ENCODE measurements at places on chromosomes 4 and X. TPM values are rescaled to one million over a fixed set of nuclear protein-coding genes. Genes with fewer than 3 reads are reported as not detected.

GRCh38 chrX:149458586-149458985 lies 46.5 kb downstream of the IDS start:
- DNase-seq: no peak

CENPVL2 gene
- not detected for total RNA-seq

- no peak for DNase-seq
Observed at GRCh38 chr4:90603540-90603939, 476.3 kb downstream of the CCSER1 start.

GRCh38 chrX:124250835-124251437 lies 81.5 kb upstream of the TEX13D start:
- no peak for DNase-seq

DNA sequence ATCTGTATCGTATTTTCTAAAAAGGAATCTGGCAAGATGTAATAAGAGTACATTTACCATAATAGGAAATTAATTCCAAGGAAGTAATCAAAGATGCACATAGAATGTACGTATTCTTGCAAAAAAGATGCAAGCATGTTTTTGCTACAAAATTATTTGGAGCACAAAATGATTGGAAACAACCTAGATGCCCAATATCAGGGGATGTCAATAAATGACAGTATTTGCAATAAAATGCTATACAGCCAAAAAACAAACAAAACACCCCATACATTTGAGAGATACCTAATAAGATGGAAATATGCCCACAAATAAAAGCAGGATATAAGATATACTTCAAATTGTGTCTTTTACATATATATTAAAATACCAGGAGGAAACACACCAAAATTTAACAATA lies 29.3 kb upstream of the MAML3 start:
- DNase-seq: no peak

DNA sequence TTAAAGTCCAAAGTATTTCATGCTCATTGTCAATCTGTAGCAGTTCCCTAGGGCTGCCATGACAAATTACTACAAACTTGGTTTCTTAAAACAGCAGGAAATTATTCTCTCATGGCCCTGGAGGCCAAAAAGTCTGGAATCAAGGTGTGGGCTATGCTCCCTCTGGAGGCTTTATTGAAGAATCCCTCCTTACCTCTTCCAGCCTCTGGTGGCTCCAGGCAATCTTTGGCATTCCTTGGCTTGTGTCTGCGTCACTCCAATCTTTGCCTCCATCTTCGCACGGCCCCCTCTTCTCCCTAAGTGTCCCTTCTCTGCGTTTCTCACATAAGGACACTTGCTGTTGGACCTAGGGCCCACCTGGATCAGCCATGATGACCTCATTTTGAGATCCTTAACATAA lies 170.4 kb downstream of the SMIM20 start:
- no peak for DNase-seq

DOK7 gene
- total RNA-seq: not detected

DNA sequence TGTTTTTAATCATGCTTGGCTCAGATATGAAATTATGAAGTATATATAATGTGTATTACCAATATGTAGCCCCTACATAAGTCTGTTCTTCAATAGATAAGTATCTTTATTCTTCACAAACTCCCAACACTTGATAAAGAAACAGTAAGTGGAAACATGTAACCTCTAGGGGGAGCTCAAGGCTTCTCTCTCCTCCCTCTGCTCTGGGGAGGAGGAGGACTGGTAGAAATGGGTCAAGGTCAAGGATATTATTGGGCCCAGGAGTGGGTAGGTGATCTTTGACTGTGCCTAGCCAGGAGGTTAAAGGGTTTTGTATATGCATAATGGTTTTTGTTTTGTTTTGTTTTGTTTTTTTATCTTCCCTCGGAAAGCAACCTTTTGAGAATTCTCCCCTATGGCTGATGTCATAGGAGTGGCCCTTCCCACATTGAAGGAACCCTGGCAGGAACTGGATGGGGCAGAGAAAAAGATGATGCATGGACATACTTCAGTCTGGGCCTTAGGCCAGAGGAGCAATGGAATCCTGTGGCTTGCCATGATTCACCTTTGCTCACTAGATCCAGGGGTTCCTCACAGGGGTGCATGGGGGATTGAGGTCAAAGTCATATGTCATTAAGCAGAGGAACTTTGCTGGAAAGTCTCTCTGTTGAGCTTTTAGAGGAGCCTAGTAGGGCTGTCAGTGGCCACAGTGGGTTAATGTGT lies 460.3 kb downstream of the MID1IP1 start:
- peak; percentile 26 for DNase-seq

- DNase-seq: no peak
Observed at GRCh38 chr4:63901304-63901703, 507.9 kb downstream of the TECRL start.

GRCh38 chr4:113435893-113436292 lies 325.6 kb downstream of the CAMK2D start:
- DNase-seq: no peak

APELA gene
- total RNA-seq: not detected

DNA sequence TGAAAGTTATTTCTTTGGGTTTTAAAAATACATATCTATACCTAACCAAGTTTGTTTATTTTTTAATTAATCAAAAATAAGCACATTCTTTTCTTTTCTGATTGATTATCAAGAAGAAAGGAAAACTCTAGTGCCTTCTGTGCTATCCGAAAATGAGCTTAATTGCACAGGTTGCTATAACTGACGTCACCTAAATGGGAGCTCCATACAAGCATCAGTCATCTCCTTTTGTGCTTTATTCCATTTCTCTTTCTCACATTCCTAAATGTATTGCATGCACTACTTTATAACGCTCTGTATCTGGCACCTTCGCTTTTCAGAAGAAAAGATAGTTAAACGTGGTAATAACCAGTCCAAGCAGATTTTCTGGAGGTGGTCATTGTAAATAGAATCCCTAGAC lies 675.0 kb downstream of the STPG2 start:
- DNase-seq: no peak

- DNase-seq: no peak
Observed at GRCh38 chr4:105896461-105896942, 1.2 kb downstream of the NPNT start.

- no peak for DNase-seq
Observed at GRCh38 chr4:169774466-169775445, 17.0 kb upstream of the HPF1 start.

DNA sequence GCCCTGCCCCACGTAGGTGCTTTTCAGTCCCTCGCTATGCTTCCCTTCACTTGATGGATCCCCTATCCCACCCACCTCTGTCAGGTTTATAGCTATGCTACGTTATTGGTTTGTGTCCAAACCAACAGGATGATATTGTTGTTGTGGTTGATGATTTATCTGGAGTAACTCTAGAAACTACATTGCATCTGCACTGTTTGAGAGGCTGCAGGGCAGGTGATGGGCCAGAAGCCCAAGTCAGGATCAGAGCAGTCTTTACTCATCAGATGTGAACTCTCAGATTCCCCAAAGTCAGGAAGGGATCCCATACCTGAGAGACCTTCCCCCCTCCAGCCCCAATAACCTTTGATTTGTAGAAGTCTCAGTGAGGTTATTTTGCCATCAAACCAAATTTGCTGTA lies 34.7 kb downstream of the ARX start:
- DNase-seq: no peak

- DNase-seq: no peak
Observed at GRCh38 chr4:154564311-154564710, 1.5 kb downstream of the FGB start.

DNA sequence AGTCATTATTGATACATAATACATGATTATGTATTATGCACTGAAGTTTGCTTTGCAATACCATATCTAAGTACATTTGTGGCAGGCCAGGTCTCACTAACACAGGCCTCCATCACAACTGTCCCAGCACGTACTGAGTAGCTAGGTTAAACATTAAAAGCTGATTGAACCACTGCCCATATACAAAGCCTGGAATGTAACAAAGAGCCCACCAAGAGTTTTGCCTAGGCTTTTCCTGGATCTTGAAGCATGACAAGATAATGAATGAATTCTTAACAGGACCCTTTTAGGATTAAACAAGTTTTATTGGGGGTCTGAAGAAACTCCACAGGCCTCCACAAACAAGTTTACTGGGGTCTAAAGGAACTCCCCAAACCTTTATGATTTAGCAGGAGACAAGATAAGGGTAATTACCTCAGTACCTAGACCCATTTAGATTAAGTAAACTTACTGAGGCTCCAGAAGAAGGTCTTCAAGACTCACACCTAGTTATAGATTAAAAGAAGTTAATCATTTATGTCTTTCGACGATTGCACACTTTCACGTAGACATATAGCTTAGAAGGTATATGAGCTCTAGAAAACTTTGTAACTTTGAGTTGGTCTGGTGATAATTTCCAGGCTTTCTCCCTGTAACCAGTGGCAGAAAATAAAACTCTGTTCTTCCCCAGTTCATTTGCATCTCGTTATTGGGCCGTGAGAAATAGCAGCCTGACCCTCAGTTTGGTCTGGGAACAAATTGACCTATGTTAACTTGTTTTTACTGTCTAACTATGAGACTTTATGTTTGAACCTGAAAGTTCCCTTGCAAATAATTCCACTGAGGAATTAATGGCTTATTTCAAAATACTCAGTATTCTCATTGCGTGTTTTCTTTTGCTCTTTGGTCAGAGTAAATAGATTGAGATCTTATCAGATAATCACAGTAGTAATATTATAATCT lies 84.8 kb downstream of the PHEX start:
- no peak for DNase-seq

FAM9C gene
- total RNA-seq: not detected

DNA sequence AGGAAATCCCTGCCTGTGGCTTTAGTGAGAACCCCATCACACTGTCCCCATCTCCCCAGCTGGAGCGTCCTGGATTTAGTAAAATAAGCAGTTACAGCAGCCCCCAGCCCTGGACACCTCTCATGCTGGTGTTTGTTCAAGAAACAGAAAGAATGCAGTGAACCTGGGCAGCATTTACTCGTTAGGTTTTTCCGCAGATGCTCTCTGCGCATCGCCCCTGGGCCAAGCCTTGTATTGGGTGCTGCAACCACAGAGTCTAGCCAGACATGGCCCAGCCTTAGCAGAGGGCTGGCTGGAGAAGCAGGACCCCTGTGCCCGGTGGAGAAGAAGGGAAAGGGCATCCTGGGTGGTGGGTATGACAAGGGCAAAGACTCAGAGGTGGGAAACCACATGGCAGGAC lies 136.3 kb upstream of the PSAPL1 start:
- DNase-seq: no peak

XKRX gene
- not detected for total RNA-seq

- DNase-seq: peak; percentile 42
Observed at GRCh38 chr4:101419336-101420135, 72.2 kb upstream of the PPP3CA start.

DNA sequence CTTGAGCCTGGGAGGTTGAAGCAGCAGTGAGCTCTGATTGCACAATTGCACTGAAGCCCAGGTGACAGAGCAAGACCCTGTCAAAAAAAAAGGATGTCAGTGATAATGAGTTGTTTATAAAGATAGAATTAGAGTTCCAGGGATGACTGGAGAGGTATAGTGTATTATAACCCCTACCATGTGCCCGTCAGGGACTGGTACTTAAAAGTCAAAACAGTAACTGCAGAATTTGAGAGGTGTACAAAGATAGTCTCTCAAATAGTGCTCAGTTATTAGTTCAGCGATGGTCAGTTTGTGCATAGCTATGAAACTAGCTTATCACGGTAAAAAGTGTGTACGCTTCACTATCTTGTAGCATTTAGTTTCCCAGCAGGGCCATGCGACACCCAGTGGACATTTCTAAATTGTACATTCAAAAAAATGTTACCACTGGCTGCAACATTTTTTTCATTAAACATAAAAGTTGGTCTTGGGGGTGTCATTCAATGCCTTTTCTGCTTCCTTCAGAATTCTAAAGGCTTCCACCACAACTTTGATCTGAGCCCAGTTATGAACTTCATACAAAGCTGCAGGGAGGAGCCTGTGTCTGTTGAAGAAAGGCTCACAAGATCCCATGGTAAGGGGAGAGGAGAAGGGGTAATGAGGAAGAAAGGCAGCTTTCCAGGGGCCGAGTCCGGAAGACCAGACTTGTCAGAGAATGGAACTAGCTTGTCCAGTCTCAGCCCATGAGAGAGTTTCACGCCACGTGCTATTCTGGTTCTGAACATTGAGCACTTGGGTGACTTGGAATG lies 9.2 kb upstream of the GYG2 start:
- DNase-seq: peak; percentile 23

DNA sequence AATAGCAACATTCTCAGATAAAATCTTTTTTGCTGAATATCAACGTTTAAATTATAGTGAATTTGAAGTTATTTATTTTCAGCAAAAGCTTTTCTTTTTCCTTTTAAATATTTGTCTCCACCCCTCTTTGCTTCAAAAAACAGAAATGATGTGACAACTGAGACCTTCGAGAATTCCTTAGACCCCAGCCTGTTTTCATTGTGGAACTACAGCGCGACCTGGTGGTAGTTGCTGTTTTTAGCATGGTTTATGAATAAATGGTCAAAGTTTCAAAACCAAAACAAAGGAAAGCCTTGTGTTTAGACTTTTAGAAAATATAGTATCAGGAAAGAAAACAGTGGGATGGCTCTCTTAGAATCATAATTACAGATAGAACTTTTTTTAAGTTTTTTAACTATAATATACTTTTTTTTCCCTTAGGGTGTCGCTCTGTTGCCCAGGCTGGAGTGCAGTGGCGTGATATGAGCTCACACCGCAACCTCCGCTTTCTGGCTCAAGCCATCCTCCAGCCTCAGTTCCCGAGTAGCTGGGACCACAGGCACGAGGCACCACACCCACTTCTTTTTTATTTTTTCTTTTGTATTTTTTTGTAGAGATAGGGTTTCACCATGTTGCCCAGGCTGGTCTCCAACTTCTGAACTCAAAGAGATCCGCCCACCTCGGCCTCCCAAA lies 26.8 kb upstream of the TMEM184C start:
- peak; percentile 61 for DNase-seq

- DNase-seq: no peak
Observed at GRCh38 chr4:119825696-119826095, 197.1 kb upstream of the PDE5A start.

DNA sequence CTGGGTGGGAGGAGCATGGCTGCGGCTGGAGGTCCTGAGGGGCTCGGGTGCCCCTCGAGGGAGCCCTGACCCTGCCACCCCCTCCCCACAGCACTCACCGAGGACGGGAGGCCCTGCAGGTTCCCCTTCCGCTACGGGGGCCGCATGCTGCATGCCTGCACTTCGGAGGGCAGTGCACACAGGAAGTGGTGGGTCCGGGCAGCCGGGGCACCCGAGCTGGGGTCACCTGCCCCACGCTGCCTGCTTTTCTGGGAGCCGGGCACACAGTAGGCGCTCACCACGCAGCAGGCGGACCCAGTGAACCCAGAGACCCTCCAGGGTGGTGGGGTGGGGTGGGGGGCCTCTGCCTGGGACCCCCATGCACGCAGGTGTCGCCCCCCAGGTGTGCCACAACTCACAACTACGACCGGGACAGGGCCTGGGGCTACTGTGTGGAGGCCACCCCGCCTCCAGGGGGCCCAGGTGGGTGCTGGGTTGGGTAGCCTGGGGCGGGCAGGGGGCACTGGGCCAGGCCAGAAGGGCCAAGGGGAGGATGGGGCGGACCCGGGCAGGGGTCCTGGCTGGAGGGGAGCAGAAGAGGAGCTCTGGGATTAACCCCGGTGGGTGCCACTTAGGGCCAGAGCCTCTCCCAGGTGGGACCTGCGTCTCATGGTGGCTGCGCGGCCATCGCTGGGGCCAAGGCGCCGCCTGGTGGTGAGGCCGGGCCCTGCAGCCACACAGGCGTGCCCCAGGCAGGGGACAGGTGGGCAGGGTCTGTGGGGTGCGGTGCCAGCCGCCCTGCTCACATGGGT lies 1.4 kb downstream of the HGFAC start:
- peak; percentile 74 for DNase-seq

All from activated CD8-positive, alpha-beta T cell treated with anti-CD3 and anti-CD28 coated beads, Interleukin-2, amount 10 ng/mL, durations not matched to agents 7 days and 5 days (primary cell).